Esophagus squamous epithelium (tissue), 5 donors: ENCODE measurements at places on chromosomes 11 and 22.

DNA sequence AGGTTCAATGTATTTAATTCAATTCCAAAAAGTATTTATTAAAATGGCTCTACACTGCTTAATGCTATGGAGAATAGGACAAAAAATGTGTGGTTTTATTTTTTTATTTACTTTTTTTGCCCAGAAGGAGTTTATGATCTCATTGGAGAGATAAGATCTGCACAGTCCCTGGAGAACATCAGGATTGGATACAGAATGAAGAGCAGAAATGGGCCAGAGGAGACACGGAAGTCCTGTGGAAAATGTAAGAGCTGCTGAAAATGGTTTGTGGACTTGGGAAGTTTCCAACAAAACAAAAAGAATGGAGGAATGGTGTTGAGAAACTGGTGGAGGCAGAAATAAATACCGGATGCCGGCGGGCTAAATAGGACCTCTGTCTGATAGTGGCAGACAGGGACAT, 554.6 kb downstream of the OPCML start:
- DNase-seq = no peak

- no peak for DNase-seq
These were observed 28.1 kb downstream of the AMPD3 start for GRCh38 chr11:10483174-10483573.

- DNase-seq = no peak
These were observed 105.8 kb downstream of the DSCAML1 start for GRCh38 chr11:117691218-117691514.

DNA sequence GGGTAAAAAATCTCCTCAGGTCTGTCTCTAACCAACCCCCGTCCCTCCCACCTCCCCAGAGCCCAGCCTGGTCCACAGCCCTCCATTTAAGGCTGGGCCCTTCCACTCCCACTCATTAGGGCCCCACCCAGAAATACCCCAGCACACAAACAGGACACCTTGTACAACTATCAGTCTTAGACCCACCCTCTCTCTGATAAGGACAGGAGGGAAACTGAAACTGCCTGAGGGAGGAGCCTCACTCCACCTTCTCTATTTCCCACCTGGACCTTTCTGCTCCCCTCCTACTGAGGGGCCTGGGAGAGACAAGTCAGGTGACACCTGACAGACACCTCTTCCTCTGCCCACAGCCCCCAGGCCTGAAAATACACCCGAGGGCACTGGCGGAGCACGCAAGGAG, 90.2 kb downstream of the PLEKHA7 start:
- no peak for DNase-seq

DNA sequence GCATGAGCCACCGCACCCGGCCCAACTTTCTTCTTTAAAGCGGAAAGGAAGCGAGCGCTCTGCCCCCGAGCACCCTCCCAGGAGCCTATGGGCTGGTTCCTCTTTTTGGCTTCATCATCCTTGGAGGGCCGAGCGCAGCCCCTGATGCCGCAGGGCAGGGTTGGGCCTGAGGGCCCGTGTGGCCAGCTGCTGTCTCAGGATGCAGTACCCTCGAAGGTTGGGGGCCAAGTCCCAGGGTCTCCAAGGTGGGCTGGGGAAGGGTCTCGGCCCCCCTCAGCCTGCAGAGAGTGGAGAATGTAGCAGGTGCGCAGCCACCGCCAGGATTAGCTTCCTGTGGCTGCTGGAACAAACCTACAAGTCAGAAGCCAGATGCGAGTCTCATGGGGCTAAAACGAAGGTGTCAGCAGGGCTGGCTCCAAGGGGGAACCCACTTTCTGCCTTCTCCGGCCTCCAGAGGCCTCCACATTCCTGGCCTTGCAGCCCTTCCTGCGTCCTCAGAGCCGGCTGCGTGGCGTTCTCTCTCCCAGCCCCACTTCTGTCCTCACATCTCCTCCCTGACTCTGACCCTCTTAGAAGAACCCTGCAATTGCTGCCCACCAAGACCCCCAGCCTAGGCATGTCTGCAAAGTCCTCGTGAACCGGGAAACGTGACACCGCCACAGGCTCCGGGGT, 2.9 kb downstream of the PANX2 start:
- no peak for DNase-seq

DNA sequence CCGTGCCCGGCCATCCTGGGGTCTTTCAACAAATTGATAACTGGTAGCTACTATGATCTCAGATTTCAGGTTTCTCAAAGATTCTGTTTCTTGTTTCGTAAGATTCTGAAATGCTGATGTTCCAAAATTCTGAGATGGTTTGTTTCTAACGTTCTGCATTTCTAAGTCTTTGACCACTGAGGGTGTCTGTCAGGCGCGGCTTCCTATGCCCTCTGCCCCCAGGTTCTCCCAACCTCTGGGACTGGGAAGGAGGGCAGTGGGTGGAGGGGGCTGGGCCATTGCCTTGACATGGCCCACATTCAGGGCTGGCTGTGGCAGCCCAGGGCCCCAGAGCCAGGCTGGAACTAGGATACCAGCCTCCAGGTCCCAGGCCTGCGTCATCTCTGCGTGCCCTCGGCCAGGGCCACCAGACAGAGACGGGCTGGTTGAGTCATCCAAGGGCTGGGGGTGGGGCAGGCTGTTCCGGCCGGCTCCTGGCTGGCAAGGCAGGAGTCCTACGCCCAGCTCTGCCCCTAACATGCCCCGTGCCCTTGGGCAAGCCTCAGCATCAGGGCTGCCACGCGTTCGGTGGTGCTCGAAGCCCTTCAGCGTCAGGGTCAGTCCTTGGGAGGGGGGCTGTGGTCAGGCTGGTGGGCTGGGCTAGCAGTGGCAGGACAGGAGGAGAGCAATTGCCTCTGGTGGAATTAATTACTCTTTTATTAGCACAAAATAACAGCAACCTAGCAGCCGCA, 5.2 kb downstream of the TMEM134 start:
- DNase-seq = no peak

- DNase-seq = no peak
These were observed 15.9 kb upstream of the PANX3 start for GRCh38 chr11:124595302-124595701.

DNA sequence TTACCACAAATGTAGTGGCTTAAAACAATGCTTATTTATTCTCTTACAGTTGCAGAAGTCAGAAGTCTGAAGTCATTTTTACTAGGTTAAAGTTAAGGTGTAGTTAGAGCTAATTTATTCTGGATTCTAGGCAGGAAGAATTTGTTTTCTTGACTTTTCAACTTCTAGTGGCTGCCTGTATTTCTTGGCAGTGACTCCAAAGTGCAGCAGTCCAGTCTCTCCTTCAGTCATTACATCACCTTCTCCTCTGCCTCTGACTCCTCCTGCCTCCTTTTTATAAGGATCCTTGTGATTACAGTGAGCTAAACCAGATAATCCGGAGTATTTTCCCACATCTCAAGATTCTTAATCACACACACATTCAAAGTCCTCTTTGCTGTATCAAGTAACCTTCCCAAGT, 581.4 kb downstream of the KCNA4 start:
- no peak for DNase-seq

DNA sequence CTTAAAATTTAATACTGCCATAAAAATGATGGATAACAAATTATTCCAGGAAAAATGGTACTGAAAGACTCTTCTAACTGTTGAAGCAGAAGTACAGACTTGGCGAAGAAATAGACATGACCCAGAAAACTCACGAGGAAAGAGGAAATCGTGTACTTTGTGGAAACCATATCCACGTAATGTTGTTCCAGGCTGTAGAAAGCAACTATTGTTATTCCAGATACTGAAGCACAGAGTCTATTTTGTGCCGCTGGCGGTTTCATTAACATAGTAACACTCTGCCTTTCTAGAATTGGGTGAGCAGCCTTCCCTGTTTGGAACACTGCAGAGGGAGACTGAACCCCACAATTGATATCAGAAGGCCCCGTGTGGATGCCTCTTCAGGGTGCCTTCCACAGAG, 310.6 kb downstream of the TBC1D22A start:
- no peak for DNase-seq

DNA sequence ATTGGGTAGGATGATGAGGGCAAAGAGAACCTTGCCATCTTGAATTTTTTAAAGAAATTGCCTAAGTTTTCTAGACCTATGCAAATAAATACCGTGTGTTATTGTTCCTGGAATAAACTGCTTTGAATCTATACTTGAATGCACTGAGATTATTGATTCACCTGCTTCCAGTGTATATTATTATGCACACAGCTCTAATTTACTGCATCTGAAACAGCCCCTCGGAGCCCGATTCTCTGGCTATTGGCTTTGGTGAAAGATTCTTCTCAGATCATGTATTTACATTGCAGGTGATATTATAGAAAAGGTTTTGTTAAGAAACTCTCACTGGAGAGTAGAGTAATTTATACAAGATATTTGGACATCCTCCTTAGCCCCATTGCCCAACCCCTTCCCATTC, 254.2 kb downstream of the TENM4 start:
- DNase-seq = no peak

- no peak for DNase-seq
These were observed 67.2 kb upstream of the MTMR2 start for GRCh38 chr11:95991101-95991500.

GRCh38 chr11:62125881-62126280, 2.1 kb downstream of the INCENP start:
- no peak for DNase-seq
